ENCODE measurements at places on chromosomes 12 and 14.
A peak's percentile ranks its signal among the peaks of the same experiment; 100 is the strongest.

DNA sequence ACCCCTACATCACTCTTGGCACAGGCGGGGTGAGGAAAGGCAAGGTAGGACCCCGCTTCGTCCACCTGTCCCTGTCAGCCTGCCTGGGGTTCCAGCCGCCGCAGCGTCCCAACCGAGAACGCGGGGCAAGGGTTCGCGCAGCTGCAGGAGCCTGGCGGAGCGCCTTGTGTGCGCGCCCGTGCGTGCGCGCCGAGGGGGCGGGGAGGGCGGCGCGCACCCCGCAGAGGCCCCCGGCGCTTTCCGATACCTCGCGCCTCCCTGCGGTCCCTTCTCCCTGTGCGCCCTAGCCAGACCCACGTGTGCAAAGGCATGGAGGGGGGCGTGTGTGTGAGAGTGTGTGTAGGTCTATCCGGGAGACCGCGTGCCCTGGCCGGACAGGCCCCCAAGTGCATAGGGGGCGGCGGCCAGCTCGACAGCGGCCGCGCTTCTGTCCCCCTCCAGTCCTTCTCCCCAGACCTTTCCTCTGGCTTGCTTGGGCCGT lies 122.4 kb downstream of the TSPAN9 start:
- DNase-seq = no peak

DNA sequence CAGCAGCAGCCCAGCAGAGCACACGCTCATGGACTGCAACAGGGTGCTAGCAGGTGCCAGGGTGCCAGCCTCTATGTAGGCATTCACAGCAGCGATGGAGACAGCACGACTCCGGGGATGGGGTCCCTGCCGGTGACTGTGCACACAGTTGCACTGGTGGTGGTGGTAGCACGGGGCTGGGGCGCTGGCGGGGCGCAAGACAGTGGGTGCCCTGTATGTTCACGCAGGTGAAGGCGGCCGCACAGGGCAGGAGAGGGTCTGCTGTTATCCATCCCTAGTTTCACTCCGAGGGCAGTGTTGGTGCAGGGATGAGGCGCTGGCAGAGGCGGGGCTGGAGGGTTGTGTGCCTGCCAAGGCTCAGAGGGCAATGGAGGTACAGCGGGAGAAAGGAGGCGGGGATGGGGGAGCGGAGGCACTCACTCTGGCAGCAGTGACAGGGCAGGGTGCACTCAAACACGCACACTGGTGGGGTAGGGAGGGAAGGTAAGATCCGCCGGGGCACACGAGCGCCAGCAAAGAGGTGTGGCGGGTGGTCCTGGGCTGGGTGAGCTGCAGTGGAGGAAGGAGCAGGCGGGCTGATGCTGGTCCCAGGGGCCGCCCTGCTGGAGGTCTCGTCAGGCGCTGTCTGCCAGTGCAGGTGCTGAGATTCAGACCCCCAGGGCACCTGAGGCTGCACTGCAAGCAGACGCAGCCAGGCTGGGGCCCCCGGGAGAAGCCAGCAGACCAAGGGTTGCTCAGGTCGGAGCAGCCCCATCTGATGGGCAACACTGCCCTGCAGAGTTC lies 76.7 kb downstream of the GALC start:
- DNase-seq = no peak

GRCh38 chr14:71089971-71090370 lies 182.7 kb downstream of the PCNX1 start:
- DNase-seq = no peak

- peak; percentile 89 for DNase-seq
These were observed at the start of gene ACYP1 for GRCh38 chr14:75063491-75064204. ACYP1 (minus strand) TSS chr14:75064024; CDS start chr14:75063553, 471 bp downstream.

DNA sequence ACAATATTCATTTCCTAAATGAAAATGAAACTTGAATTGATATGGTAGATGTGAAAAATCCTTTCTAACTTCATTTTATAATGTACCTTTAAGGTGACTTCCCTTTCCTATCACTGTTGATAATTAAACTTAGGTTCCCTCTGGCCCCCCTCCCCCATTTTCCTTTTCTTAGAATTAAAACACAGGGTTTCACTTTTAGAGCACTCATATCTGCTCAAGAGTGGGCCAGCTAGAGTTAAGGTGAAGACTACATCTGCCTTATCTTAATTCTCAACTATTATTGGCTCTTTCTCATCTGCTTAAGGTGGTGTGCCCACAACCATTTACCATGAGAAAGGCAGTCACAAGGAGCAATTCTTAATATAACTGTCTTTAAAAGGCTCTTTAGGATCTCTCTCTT lies 49.7 kb downstream of the LIN52 start:
- DNase-seq = no peak

DNA sequence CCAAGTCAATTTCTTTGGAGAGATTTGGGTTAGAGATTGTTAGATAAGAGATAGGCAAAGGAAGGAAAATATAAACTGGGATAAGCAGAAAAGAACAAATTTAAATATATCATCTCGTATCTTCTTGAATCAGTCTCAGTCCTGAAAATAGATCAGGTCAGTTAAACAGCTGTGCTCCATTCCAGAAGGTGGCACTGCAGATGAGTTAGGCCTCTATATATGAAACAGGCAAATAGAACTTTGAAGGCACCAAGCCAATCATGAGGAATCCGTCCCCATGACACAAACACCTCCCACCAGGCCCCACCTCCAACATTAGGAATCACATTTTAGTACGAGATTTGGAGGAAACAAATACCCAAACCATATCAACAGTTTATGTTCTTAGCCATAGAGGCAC lies 605.5 kb upstream of the USP15 start:
- no peak for DNase-seq

GRCh38 chr12:78403681-78404080 lies 460.9 kb upstream of the SYT1 start:
- DNase-seq = no peak

GRCh38 chr14:103630364-103631108 lies 1.5 kb downstream of the KLC1 start:
- no peak for DNase-seq

DNA sequence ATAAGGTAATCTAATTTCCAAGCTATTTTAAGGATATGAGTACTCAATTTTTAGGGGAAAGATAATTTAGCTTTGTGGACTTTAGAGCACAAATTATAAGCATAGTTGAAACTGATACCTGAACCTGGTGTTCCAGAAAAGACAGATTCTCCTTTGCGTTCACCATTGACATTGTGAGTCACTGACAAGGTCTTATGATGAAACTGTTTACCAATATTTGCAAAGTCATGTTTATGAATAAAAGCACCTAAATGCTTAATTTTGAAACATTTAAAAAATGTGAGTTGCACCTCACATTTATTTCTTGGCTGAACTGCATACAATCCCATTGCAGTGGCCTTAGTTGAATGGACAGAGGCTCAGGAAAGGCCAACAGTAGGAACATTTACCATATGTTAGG lies 3.9 kb downstream of the BCAT1 start:
- no peak for DNase-seq

- DNase-seq = no peak
These were observed 253.9 kb downstream of the CACNA1C start for GRCh38 chr12:2306735-2307134.

DNA sequence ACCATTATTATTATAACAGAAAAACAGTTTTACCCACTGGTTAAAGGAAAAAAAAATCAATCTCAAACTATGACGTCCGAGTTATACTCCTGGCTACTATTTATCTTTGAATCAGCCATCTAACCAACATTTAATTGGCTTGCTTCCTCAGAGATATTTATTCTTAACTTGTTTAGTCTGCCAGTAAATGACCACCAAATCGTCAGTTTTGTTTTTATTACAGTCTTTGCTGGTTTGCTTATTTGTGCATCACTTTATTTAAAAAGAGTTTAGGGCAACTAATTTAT lies 71.2 kb downstream of the RASSF8 start:
- no peak for DNase-seq

DNA sequence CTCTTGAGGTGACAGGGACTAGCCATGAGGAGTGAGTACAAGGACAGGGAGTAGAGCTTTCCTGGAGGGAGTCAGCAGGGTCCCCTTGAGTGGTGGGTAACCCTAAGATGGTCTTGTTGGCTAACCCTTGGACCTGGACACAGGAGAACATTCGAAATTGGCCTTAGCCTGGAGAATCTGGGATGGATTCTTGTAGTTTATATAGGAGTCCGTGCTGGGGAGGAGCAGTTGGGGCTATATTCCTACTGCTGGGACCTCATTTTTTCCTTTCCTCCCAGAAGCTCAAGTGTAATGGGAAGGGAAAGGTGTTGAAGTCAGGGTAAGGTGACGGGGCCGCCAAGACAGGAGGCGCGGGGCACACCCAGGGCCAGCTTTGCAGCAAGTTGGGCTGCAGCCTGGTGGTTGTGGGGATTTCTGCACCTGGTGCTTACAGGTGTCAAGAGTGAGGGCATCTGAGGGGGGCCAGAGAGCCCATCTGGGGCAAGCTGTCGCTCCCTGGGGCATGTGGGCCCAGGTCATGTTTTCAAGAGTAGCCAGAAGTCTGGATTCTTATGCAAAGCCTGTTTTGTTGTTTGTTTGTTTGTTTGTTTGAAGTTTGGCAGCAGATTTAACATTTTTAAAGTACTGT lies 5.1 kb downstream of the BCL7A start:
- no peak for DNase-seq

DNA sequence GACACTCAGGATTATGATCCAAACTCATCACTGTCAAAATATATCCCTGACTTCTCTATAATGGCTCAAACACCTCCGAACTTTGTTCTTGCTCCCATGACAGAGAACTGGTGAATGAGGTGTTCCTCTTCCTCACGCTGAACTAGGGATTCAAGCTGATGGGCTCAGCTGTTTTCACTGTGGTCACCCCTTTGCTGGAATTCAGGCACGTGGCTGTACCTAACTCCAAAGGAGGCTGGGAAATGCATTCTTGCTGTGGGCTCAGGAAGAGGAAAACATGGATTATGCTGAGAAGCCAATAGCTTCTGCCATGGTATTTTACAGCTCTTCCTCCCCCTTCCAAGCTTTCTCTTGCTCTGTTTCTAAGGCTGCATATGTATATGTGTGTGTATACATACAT lies 43.9 kb downstream of the STXBP6 start:
- DNase-seq = no peak

DNA sequence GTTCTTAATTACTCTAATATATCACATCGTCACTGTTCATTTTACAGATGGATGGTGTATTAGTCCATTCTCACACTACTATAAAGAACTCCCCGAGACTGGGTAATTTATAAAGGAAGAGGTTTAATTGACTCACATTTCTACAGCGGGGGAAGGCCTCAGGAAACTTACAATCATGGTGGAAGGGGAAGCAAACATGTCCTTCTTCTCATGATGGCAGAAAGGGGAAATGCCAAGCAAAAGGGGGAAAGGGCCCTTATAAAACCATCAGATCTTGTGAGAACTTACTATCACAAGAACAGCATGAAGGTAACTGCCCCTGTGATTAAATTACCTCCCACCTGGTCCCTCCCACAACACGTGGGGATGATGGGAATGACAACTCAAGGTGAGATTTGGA lies 6.5 kb downstream of the TMBIM4 start:
- no peak for DNase-seq

DNA sequence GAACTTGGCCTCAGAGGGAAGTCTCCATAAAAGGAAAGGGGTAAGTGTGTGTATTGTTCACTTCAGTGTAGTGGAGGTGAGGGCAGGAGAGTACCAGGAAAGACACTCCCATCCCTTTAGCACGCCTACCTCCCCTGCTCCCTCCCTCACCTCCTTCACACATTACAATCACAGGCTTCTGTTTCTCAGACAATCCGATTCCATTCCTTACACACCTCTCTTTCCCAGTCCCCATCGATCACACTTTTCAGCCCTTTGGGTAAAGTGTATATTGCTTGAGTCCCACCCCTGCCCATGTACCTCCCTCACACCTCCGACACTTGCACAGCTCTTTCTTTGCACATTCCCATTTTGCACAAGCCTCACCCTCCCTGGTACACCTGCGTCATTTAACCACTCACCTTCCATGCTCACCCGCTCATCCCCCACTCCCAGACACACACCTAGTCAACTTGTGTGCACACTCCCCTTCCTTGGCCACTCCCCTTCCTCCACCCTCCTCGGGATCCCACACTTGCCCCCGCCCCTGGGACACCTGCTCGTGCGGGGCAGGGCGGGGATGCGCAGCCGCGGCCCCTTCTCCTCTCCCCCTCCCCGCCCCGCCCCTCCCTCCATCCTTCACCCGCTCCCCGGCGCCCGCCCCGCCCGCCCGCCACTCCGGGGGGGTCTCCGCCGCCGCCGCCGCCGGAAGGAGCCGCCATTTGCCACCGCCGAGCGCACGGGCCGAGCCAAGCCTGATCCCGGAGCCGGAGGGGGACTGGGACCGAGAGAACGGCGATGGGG lies at the start of gene MARCHF9:
Gene MARCHF9 (plus strand): TSS at position 693 of the 783 bp plus-strand sequence. CDS start 426 bp downstream, outside the sequence.
- DNase-seq = peak; percentile 91

DNA sequence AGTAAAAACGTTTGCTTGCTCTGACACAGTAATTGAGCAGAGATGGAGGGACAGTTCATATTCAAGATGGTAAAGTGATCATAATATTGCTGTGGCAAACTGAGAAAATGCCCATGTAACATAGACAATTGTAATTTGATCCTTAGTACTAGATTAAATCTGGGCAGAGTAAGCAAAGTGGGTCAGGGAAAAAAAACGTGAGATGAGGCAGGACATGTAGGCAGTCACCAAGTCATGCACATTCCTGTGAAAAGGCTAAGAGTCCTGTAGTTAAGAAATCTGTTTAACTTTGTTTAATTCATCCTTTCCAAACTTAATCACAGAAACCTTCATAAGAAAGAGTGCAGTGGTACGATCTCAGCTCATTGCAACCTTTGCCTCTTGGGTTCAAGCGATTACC lies 16.1 kb downstream of the BTBD7 start:
- no peak for DNase-seq

DNA sequence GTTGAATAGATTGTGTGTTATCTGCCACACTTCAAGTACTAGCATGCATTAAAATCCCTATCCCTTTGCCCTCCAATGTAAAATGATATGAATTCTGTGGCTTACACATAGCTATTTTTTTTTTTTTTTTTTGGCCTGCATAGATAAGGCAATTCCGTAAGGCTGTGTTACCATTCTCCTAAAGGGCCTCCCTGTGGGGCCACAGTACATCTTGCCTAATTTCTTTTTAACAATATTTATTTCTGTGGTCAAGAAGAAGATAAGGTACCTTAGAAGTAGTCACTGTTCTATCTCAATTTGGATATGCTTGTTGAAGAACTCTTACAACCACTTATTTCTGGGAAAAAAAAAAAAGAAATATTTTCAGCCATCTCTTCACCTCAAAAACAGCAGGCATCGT lies 19.8 kb downstream of the FLRT2 start:
- no peak for DNase-seq

Data from CD4-positive, alpha-beta T cell treated with Interferon gamma for 1 hour (primary cell).